ENCODE measurements at places on chromosomes 16 and 17.

DNA sequence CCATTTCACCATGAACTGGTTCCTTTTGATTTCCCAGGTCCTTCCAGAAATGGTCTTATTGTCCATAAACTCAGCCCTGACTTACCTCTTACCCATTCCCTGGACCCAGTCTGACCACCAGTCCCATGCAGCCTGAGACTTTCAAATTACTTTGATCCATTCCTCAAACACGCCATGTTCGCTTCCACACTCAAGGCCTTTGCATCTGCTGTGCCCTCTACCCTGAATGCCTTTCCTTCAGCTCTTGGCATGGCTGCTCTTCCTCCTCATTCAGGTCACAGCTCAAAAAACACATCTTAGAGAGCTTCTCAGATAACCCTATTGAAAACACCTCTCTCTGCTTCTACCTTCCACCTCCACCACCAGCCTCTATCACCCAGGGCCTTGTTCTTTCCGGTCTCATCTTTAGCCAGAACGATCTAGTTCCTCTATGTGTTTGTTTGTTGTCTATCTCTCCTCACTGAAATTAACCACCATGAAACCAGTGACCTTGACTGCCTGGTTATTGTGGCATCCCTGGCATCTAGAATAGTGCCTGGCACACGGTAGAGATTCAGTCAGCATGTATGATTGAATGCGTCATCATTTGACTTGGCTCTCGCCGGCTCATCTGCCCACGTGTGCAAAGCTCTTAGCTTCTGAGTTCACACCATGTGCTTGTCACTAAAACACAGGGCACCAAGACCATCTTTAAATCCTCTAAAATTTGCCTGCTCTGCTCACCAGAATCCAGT, 12.8 kb downstream of the CRYM start:
- DNase-seq = peak; percentile 69

DNA sequence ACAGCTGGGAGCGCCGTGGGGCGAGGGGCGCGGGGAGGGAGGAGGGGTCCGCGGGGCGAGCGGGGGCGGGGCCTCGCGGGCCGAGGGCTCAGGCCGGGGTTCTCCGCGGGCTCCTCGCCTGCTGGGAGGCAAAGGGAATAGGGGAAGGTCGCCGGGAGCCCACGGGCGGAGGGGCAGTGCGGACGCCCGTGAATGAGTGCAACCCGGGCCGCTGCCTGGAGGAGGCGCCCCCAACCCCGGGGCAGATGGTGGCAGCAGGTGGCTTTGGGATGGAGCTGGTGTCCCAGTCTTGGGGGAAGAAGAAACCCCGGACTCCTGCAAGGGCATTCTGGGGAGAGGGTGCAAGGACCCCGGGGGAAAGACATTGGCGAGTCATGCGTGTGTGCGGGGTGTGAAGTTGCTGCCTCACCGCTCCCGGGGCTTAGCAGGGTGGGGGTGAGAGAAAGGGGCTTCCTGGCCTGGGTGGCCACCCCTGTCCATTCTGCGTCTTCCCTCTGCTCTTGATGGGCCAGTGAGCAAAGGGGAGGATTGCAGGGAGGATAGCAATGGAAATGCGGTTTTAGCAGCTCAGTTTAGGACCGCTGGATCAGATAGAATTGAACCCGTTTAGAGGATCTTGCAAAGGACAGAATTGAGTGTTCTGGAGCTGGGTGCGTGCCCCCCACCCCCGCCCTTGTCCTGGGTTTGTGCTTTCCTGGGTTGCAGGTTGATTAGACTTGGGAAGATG, 526 bp downstream of the KIAA0513 start:
- no peak for DNase-seq

- DNase-seq = peak; percentile 12
These were observed 85.3 kb downstream of the STXBP4 start for GRCh38 chr17:55053855-55054254.

GRCh38 chr17:27959382-27959709, 66.2 kb upstream of the LYRM9 start:
- DNase-seq = no peak

DNA sequence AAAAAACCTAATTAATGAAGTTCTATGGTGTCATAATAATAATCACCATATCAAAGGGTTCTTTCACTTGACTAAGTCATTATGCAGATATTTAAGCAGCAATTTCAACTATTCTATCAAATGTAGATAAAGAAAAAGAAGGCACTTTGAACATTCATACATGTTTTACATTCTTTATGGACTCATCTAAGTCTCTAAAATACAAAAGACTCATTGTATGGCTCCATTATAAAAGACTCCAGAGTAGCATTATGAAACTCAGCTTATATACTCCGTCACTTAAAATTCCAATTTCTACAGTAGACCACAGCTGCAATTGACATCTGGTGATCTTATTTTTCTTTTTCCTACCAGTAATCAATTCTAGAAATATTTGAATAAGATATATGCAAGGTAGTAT, 173.5 kb upstream of the KIF2B start:
- no peak for DNase-seq

GRCh38 chr17:19262650-19263631, 25.8 kb downstream of the EPN2 start:
- DNase-seq = no peak

GRCh38 chr16:79045191-79045590, 555.3 kb downstream of the MAF start:
- no peak for DNase-seq

GRCh38 chr17:49198211-49198610, 12.2 kb downstream of the GNGT2 start:
- peak; percentile 97 for DNase-seq

- DNase-seq = no peak
These were observed 9.4 kb upstream of the SLC52A1 start for GRCh38 chr17:5044630-5045029.

- peak; percentile 5 for DNase-seq
These were observed 48.6 kb downstream of the GAS7 start for GRCh38 chr17:10149573-10150399.

DNA sequence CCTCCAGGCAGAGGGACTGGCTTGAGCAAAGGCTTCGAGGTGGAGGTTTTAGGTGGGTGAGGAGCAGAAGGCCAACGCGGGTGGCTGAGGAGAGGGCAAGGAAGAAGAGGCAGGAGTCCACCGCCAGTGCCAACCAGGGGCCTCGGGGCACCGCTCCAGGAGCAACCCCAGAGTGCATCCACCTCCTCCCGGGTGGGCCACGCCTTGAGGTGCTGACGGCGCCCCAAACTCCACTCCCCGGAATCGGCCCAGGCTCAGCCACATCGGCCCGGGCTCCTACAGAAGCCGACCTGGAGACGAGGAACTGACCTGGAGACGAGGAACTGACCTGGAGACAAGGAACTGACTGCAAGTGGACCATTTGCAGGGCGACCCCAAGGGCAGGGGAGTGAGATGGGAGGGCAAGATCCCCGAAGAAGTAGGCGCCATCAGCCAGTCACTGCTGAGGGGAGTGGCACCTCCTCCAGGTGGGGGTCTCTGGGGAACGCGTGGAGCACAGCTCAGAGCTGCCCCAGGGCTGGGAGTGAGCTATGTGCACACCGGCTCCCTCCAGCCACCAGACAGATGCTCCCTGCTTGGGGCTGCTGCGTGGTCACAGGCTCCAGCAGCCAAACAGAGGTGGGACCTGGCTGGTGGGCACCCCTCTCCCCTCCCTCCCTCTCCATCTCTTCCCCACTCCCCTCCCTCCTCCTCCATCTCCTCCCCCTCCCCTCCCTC, 29.2 kb upstream of the CBFA2T3 start:
- no peak for DNase-seq

GRCh38 chr17:61017317-61018006, 339.8 kb downstream of the BCAS3 start:
- DNase-seq = no peak

- peak; percentile 65 for DNase-seq
These were observed 852 bp downstream of the ZNF469 start for GRCh38 chr16:88383401-88384221.

GRCh38 chr16:14300705-14301168, 229.6 kb downstream of the MRTFB start:
- peak; percentile 79 for DNase-seq

- no peak for DNase-seq
These were observed 325.9 kb downstream of the SOX9 start for GRCh38 chr17:72446525-72447250.

DNA sequence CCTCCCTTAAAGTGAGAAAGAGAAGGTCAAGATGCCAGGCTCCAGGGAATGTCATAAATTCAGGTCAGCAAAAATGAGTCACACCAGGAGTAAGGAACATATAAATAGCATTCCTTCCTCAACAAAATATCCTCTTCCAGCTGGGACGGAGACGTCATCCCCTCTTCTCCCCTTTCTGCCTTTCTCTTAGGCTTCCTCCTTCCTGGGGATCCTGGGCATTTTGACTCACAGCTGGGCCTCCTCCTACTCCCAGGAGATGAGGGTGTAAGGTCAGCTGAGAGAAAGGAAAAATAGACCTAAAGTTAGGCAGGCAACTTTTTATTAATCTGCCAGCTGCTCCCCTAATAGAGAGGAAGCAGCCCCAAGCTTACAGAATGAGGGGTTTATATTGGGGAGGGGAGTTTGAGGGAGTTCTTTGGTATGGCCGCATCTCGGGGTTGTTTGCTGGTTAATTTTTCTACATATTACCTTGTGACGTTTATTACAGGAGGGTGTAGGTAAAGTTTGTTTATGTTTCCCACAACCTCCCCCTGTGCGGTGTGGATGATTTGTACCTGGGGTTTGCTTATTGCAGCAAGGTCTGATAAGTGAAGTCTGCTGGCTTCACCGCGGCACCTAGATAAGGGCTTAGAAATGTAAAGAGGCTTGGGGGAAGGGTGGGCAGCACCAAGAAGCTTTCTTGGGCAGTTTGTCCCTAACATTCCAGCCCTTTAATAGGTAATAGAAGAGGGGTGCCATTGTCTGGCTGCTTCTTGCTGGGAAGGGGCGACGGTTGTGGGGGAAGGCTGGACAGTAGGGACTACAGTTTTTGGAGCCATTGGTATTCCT, 7.1 kb upstream of the ZNF747 start:
- no peak for DNase-seq

- no peak for DNase-seq
These were observed 189.9 kb downstream of the IRF8 start for GRCh38 chr16:86088816-86089215.

DNA sequence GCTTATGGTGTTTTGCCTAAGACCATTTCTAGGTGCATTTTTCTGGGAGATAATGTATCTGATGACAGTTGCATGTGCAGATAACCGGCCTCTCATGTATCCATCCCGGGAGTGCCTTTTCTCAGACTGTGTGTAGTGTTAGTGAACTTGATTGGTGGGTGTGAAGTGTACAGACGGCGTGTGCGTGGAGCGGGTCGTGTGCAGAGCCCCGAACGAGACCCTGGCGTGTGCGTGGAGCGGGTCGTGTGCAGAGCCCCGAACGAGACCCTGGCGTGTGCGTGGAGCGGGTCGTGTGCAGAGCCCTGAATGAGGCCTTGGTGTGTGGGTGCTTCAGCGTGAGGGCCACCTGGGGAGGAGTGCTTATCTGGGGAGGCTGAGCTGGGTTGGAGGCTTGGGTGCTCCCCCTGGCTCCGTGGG, 28.9 kb upstream of the ZNF750 start:
- DNase-seq = no peak

DNA sequence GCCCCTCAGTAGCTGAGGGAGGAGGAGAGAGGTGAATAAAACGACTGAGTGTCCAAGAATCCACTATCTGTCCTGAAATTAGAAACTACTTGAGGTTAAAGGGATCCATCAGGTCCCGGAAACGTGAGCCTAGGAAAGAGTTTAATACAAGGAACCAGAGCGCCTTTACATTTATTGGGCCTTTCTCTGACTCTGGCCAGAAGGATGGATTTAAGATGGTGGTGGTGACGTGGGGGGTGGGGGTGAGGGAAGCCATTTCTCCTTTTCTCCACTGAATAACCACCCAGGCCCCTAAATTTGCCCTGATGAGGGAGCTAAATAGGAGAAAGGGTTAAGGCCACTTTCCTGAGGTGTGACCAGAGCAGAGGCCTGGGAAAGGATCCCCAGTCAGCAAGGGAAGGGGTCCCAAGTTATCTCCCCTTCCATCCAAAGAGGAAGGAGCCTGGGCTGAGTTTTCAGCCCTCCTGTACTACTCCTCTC, 1.0 kb upstream of the HOXB9 start:
- no peak for DNase-seq

GRCh38 chr17:50653738-50654137, 19.1 kb downstream of the ABCC3 start:
- no peak for DNase-seq

GRCh38 chr17:45063198-45063597, 2.1 kb downstream of the NMT1 start:
- no peak for DNase-seq

DNA sequence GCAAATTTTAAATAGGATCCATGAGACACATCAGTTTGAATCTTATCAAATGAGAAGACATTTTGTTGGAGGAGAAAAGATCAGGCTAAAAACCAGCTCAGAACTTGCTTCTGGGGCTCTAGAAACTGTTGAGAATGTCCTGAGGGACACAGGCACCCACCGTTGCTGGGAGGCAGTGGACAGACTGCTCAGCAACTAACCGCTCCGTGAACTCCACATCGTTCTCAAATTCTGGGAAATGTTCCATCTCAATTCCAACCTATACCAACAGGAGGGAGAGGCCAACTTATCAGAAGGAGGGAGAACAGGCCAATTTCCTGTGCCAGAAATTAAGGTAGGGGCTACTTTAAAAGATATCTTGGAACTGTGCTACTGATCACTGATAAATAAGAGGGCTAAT, 8.3 kb downstream of the TAT start:
- DNase-seq = no peak

DNA sequence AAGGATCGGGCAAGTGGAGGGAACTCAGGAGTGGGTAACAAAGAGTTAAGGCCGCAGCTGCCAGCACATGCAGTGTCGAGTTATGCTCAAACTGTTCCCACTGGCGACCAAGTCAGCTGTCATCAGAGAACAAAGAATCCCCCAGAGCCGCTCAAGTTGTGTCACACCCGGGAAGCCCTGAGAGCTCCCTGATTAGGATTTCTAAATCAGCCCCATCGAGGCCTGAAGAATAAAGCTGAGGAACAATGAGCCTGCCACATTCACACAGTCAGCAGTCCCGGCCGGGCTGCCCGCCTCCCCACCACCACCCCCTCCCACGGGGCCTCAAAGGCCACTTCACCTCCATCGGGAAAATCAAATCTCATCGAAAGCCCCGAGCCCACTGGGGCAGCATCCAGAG, 84.5 kb downstream of the SOX9 start:
- DNase-seq = no peak

GRCh38 chr17:49699966-49700575, 7.7 kb downstream of the SLC35B1 start:
- no peak for DNase-seq

DNA sequence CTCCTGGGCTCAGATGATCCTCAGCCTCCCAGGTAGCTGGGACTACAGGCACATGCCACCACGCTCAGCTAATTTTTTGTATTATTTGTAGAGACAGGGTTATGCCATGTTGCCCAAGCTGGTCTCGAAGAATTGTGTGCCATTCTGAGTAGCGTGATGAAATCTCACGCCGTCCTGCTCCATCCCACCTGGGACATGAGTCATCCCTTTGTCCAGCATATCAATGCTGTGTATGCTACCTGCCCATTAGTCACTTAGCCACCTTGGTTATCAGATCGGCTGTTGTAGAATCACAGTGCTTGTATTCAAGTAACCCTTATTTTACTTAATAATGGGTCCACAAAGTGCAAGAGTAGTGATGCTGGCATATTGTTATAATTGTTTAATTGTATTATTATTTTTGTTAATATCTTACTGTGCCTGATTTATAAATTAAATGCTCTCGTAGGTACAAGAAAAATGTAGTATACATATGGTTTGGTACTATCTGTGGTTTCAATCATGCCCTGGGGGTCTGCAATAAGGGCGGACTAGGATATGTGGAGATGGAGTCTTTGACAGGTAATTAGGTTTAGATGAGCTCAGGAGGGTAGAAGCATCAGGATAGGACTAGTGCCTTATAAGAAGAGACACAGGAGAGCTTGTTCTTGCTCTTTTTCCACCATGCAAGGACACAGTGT, 26.6 kb upstream of the SLC13A2 start:
- no peak for DNase-seq

- no peak for DNase-seq
These were observed 418.7 kb downstream of the KCNJ2 start for GRCh38 chr17:70588003-70588402.
